ENCODE measurements at places on chromosomes 7 and 10. TPM values are rescaled to one million over a fixed set of nuclear protein-coding genes. Genes with fewer than 3 reads are reported as not detected.

- no peak for DNase-seq
These were observed 579.0 kb upstream of the FZD8 start for GRCh38 chr10:36221101-36221500.

DNA sequence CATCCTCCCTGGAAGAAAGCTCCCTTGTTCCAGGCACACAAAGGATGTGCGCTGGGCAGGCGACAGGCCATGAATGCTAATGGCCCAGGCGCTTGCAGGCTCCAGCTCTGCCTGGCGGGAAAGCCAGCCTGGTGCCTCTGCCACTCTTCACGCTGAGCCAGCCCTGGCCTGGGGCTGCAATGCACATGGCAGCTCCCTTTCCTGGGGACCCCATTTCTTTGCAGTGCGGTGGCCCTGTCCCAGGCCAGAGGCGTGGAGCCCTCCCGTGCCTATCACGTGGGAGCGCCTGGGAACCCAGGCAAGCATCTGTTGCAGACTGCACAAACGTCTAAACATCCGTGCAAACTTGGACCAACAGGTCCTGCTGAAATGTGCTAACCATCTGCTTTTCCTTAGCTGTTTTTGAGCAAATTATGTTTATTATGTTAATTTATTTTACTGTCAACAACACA, 152.1 kb upstream of the LYZL2 start:
- no peak for DNase-seq

DNA sequence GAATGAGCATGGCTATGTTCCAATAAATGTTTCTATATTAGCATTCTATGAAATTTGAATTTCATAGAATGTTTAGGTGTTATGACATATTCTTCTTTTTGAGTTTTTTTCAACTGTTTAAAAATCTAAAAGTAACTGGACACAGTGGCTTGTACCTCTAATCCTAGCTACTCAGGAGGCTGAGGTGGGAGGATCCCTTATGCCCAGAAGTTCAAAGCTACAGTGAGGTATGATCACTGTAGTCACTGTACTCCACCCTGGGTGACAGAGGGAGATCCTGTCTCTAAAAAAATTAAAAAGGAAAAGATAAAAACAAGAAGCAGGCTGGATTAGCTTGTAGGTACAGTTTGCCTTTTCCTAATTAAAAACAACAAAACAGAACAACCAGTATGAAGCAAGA, 95.1 kb downstream of the NRBF2 start:
- DNase-seq = no peak

DNA sequence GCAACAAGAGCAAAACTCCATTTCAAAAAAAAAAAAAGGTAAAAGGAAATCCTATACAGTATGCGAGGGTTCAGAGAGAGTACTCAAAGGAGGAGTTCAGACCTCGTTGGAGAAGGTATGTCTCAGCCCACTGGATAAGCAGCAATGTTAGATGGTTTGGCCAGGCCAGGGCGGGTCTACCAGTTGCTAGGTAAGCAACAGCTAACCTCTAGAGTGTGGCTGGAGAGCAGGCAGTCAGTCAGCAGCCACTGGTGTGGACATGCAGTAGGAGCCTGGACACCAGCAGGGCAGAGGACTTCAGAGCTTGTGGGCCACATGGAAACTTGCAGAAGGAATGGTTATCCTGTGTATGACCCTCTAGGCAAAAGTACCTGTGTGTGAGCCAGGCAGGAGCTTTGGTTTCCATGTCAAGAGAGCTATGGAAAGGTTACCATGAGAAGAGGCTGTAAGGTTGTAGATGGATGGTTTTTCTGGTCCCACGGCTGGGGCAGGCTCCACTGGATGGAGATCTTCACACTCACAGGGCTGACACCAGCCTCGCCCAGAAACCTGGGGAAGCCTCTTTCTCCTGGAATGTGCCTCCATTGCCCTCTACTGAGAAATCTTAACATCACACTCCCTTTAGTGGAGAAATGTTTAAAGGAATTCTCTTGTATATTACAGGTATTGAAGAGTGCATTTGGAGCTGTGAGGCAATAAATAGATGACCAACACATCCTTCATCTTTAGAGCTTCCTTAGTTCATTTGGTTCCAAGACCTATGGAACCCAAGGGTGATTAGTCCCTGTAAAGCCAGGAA, 63.6 kb downstream of the CCDC186 start:
- DNase-seq = no peak

- no peak for DNase-seq
These were observed 77.1 kb downstream of the BMPER start for GRCh38 chr7:33982425-33982786.

DNA sequence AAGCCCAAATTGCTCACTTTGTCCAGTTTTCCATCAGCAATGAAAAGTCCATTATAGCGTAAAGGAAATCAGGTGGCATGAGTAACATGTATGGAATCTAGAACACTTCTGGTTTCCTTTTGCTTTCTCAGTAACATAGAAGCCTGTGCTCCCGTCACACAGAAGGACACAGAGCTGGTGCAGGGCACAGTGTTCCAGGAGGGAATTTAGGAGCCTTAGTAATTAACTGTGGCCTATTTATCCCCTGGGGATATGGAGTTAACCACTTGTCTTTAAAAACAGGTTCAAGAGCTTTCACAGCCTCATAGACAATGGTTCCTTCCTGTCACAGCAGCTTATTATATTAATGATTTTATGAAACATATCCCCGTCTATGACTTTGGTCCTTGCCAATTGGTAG, 189.9 kb downstream of the NEBL start:
- DNase-seq = no peak

The MOGAT3 gene
- not detected for total RNA-seq

The ANKRD61 gene
- not detected for total RNA-seq

The LLCFC1 gene
- not detected for total RNA-seq

The GNAT3 gene
- not detected for total RNA-seq

The ZNF853 gene
- 11.5 TPM for total RNA-seq

The CPEB3 gene
- total RNA-seq = 3.8 TPM
